ENCODE measurements at places on chromosomes 1 and 21.

DNA sequence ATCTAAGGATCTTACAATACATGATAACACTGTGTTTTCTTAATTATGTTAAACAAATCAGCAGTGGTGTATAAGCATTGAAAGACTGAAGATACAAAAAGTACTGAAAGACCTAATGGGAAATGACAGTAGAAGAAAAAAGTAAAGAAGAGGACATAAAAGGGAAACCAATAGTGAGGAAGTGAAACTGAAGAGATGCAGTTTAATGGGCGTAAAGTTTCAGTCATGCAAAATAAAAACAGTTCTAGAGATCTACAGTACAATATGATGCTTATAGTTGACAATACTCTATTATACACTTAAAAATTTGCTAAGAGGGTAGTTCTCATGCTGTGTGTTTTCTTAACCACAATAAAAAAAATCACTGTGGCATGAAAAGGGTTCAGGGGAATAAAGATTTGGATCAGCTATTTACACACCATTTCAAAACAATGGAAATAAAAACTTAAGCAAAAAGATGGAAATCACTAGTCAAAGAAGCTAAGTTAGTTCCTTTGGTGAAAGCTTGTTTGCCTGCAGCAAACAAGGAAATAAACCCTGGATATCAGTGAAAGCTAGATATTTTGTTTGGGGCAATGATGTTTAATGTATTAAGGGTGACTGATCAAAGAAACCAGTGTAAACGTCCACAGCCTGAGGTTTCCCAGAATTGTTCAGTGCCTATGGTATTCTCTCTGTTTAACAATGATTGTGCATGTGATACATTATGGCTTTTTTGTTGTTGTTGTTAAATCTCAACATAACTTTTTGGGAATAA, 1160.8 kb upstream of the ADGRL2 start:
- DNase-seq, result no peak

DNA sequence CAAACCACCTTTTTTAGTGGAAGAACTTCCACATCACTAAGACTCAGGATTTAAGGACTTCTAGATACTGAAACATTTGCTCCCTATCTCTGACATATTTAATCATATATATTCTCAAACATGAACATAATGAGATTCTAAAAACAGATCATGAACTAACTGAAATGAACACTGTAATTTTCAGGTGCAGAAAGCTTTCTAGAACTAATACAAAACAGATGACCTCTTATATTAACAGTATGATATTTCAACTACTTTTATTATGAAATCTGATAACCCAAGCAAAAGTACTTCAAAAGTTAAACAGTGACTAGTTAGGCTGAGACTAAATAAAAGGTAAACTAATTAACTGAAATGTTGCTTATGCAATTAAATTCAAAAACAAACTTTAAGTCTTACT, 157.5 kb downstream of the COP1 start:
- no peak for DNase-seq

- DNase-seq, result no peak
These were observed 5.6 kb upstream of the XKR8 start for GRCh38 chr1:27954186-27954585.

DNA sequence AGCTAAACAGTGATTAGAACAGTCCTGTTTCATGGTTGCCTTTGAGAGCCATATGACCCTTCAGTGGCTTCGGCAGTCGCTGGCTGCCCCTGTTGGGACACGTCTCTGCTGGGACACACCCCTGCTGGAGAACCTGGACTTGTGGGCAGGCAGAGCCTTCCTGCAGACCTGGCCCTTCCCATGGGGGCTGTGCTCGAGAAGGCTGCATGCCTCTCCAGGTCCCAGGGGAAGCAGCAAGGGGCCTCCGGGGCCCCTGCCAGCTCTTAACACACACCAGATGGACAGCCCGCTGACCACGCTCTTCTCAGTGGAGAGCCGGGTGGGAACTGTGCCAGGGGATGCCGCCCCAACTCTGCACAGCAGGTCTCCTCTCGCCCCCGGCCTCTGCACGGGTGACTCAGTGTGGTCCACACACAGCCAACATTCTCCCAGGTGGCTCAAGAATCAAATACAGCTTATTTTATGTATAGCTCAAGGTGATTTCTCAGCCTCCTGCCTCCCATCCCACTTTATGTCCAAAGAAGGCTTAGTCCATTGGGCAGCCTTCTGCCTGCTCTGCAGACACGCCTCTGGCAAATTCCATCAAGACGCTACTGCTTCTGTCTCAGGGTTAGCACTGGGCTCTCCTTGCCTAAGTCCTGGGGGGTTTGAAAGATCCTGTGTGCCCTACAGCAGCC, 450.8 kb downstream of the KIF26B start:
- peak; percentile 83 for DNase-seq

DNA sequence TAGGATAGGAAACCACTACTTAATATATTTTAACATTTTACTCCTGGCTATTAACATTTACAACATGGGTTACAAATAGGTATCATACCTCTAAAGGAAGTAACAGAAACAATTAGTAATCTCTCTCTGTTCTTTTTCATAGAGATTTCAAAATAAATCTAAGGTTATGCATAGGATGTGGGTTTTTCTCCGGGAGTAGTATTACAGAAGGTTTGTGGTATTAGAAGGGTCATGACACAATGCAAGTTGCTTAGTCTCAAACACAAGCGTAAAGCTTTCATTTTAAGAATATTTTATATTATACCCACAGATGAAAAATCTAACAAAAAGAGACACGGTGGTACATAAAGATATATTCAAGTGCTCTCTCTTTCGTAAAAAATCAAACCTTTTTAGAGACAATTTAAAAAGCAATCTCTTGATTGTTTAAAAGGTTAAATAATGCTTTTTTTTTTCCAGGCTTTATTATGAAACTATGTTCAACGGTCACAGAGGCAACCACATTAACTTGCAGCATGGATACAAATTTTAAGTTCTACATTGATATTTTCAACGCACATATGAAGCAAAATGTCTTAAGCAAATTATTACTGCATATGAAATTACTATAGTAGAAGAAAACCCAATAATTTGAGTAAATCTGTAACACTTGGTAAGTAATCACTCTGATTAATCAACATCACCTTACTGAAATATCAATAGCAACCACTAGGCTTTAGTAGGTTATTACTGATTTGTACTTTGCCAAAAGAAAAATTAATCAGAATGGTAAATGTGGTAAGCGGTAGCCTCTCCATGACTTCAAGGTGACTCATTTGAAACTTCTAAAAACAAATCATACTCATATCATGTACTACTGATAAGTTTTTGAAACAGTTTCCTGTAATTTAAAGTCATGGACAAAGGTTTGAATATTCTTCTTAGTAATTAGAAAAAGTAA, 97.4 kb upstream of the GFI1 start:
- DNase-seq, result no peak

DNA sequence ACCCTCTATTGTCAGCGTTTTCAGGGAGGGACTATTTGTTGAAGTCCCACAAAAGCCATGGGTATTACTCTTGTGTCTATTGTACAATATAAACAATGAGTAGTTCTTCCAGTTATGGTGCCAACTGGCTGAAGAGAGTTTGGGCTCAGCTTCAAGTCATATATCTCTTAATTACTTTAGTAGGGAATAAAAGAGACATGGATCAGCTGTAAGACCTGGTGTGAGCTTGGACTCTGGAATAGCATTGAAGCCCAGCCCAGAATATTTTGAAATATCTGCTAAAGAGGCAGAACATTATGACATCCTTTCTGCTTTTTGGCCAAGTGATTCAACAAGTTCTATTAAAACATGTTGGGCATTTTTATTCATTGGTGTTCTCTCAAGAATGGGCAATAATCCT, 224.9 kb downstream of the BACH1 start:
- DNase-seq, result no peak

DNA sequence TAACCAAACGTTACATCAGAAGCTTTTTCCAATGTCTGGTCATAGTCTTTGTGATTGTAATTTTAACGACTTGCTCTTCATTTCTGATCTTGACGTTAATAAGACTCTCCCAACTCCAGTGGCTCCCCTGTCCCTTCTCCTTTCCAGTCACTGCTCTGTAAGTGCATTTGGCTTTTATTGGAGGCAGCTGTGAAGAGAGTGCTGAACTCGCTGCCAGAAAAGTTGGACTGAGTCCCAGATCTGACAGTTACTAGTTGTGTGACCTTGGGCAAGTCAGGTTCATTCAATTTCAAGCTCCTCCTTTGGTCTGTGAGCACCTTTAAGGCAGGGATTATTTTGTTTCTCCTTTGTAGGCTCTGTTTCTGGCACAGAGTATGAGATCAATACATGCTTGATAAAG, 109.6 kb upstream of the TSPAN2 start:
- no peak for DNase-seq

DNA sequence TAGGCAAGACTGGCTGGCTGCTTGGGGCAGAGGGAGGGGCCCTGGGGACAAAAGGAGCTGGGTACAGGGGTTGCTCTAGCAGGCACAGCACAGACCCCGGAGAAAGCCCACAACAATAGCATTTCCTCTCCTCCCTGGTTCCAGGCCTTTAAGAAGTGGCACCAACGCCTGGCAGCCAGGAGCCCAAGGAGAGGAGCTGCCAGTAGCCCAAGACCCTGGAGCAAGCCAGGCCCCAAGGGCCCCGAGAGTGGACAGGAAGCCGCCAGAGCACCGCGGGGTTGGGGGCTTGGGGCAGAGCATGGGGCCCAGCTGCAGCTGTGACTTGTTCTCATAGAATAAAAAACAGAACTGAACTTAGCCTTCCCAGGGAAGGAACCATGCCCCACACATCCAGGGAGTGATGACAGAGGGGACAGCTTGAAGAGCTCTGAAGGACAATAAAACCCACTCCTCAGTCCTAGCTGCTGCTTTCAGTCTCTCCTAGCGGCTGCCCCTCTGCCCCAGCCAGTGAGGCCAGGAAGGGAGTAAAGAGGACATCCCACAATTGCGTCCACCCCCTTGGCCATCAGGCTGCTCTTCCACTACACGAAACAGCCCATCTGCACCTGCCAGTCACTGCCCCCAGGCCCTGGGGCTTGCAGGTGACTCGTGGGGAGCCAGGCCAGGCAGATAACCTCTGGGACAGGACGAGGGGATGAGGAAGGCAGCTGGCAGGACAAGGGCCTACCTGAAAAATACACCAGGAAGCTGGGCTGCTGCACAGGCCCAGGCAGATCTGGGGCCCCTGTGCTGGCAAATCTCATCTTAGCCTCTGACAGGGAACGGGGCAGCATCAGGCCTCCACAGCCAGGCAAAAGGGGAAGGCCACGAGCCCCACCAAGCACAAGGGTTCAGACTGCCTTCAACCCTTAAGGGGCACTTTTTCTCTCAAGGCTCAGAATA, 16.4 kb downstream of the MTHFR start:
- DNase-seq, result no peak

DNA sequence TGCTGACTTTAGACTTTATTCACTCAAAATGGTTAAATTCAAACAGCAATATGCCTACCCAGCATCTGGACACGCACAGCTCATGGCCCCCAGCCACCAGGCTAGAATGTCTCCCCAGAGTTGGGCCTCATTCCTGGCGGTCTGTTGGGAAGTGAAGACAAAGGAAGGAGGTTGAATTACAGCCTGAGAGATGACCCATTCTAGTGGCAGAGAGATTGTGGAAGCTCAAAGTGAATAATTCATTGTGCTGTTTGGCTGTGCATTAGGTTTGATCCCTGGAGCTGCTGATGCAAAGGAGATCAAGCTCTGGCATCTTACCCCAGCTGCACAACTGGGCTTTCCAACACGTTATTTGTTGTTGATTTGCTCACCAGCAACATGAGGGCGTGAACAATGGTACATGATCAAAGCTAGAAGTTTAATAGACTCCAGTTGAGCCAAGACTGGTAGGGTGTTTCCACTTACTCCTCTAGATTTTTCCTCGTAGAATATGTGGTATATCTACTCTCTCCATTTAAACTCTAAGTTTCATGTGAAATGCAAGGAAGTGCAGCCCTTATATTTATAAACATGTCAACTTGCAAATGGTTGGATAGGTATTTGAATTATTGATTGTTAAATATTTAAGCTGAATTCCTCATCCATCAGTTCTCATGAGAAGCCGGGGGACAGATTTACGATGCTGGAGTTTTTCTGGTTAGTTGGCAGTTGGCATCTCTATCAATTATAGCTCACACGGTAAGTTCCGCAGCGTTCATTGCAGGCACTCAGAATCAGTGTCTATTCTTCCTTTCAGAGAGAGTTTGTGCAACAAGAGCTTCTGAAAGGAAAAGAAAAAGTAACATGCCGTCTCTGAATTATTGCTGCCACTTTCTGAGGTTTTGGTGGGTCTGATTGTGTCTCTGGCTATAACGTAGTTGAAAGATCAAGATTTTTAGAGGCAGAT, 222.7 kb downstream of the TM2D1 start:
- DNase-seq, result no peak
